HuH-7 (cell line): ENCODE measurements at places on chromosomes 5 and 9.

DNA sequence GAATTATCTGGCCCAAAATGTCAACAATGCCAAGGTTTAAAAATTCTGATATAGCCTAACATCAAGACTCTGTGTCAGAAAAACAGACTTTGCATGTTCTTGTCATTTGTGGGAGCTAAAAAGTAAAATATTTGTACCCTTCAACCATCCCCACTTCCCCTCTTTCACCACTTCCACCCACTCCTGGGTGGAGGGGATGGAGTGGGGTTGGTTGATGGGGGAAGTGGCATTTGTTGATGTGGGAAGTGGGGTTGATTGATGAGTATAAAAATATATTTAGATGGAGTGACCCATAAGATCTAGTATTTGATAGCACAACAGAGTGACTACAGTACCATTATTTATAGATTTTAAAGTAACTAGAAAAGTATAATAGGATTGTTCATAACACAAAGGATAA is 55.0 kb upstream of the C9orf72 start:
- no peak for DNase-seq

DNA sequence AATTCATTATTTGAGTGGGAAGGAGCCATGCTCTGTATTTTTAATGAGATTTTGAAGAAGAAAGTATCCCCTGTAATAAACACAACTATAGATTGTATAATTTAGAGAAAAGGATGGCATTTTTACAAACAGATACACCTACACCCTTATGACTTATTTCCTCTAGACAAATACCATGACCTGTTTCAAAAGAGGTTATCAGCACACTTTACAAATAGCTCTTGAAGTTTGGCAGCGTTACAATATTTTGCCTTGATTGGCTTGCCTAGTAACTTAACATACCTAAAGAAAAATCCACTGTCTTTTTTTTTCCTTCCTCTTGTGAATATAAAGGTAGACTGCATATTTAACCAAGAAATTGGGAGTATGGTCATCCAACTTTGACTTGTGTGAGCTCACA is 28.5 kb upstream of the CETN3 start:
- DNase-seq, result no peak

DNA sequence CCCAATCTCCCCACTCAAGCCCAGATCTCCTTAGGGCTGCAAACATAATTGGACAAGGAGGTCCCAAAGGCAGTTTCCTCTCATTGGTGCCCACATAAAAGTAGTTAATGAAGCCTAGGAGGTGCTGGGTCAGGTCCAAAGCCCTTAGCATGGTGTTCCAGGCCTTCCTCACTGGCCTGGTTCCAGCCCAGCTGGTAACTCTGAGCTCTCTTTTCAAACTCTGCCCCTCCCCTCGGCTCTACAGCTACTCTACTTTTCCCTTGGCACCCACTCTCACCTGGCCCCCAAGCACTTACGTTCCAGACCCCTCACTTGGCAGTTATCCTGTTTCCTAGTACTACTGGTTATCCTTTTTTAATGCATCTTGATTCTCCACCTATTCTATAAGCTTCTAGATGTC is 9.9 kb downstream of the SEPTIN8 start:
- DNase-seq, result no peak

DNA sequence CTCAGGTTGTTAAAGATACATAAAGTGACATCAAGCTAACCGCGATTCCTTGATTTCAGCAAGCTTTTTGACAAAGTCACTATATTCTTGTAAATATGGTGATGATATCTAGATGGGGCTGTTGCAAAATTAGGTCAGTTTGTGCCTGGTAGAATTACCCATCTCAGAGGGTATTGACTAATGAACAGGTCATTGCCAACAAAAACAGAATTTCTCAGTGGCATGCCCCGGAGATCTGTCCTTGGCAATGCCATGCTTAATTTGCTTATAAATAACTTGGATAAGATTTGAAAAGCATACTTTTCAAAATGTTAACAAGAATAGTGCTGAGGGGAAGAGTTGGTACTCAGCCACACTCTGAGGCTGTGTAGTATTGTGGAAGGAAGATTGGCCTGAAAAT is 783.3 kb upstream of the SEMA6A start:
- DNase-seq, result no peak

DNA sequence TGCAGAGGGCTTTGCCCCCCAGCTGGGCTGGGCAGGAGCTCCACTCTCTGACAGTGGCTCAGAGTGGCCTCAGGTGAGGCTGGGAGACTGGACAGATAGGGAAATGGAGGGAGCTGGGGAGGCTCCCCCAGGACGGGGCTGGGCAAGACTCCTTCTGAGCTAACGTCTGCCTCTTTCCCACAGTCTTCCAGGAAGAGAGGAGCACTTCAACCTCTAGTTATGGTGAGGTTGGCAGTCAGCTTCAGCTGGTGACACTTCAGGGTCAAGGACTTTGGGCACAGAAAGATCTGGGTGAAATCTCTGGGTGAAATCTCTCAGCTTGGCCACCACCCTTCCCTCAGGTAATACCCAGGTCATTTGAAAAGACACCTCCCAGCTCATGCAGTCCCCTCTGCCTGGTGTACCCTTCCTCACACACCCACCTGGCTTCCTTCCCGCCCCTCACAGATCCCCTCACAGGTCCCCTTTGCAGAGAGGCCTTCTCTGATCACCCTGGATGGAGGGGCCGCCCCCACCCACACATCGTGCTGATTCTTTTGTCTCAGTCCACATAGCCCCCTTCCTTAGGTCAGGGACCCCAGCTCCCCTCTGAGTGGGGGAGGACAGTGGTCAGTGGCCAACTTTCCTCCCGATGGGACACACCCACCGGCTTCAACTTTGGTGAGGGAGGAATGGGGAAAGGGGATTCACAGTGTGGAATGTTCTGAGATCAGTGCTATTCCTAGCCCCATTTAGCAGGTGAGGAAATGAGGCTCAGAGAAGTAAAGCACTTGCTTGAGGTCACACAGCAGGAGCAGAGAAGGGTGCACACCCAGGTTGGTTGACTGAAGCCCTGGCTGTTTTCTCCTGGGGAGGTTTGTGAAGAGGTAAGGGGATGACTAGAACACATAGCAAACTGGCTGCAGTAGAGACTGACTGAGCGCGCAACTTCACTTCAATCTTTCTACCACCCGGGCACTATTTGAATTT is 15.8 kb upstream of the NEURL1B start:
- no peak for DNase-seq

GRCh38 chr5:1168796-1169195 is 32.6 kb upstream of the SLC6A19 start:
- DNase-seq, result no peak

DNA sequence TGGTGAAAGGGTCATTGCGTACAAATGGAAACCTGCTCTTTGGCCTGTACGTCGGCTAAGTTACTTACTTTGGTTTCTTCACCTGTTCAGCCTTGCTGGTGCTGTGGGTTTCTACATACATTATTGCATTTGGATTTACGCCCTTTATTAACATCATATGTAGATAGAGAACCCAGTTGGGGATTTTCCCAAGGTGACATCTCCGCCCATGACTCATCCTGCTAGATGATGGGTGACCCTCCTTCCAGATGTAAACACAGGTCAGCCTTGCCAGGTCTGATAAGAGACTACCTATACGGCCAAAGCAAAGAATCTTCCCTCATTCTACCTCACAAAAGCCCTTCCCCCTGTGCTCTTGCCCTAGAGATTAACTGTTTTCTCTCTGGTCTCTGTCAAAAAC is 360.9 kb downstream of the KDM4C start:
- DNase-seq, result no peak

DNA sequence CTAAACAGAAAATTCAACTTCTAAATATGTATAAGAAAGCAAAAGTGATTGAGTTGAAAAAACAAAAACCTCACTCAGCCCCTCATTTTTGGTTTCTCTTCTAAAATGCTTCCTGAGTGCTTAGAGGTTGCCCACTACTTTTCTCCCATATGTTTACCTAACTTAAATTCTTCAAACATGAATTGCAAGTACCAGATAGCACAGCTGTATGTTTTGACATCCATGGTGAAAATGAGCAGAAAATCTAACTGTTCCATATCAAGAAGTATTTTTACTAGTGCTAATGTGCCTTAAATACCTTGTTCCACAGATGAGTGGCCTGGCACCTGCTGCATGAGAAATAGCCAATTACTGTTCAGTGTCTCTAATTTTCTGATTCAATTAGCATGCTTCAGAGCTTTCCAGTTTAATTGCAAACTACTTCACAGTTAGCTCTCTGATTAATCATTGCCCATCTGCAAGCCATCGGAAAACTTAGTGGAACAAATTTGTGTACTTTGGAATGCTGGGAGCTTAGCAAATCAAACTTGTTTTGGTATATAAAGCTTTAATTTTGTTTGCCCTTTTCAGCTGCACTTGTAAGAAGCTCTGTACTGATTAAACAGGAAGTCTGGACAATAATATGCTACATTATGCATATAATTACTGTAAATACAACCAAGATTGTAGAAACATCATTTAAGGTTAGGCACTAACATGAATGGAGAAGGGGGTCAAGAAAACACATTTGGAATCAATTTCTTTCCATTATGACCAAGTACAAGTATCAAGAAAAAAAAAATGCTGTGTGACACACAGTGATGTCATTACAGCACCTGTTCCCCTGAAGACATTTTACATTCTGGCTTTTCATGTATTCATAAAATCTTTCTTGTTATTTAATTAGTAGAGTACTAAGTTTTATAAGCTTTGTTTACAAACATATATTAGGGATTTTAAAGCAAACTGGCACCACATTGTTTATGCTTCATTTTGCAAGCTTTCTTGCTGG is 65.6 kb downstream of the POU5F2 start:
- DNase-seq, result no peak

- DNase-seq, result no peak
These were observed 252.1 kb downstream of the SMARCA2 start for GRCh38 chr9:2267181-2267745.

GRCh38 chr9:95725045-95725444 is 150.4 kb upstream of the ERCC6L2 start:
- no peak for DNase-seq

- DNase-seq, result no peak
These were observed 96.5 kb downstream of the JAKMIP2 start for GRCh38 chr5:147685993-147686392.

DNA sequence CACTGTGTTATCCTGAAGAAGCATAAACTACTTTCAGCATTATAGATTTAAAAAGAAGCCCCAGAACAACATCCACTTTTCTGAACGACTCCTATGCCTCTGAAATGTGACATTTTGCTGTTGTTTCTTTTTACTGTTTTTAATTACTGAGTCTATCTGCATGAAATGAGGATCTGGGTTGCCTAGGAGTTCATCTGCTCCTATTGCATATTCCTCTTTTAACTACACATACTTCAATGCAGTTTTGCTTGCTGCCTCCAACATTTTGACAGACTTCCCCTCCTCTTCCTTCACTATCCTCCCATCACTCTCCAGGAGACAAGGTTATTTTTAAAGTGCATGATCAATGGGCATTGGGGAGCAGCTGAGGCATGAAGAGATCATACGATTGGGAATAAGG is 164.5 kb downstream of the TMC1 start:
- DNase-seq, result no peak

DNA sequence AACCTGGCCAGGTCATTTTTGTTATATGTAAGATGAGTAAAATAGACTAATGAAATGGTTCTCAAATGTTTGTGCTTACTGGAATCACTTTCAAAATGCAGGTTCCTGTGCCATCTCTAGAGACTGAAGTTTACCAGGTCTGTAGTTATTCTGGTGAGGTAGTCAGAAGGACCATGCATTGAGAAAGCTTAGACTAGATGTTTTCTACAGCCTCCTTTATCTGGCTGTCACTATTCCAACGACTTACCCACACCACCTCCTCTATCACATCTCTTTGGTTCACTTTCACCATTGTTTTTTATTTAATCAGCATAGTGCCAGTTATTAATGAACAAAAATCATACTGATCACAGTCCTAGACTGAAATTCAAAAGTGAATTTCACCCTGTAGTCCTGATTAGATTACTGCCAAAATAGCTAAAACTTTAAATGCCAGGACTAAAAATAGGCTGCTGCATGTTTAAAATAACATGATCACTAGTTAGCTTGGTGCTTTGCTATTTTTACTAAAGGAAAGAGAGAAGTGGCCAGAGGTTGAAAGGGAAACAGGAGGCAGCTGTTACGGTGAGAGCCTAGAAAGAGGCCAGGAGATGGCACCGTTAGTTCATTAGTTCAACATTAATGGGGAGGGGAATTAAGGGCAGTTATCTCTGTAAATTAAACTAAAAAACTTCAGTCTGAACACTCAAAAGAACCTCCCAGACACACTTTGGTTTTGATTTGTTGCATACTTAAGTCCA is 13.9 kb upstream of the FNIP1 start:
- DNase-seq, result no peak

- DNase-seq, result no peak
These were observed 376.9 kb downstream of the SEMA5A start for GRCh38 chr5:9168791-9169556.

DNA sequence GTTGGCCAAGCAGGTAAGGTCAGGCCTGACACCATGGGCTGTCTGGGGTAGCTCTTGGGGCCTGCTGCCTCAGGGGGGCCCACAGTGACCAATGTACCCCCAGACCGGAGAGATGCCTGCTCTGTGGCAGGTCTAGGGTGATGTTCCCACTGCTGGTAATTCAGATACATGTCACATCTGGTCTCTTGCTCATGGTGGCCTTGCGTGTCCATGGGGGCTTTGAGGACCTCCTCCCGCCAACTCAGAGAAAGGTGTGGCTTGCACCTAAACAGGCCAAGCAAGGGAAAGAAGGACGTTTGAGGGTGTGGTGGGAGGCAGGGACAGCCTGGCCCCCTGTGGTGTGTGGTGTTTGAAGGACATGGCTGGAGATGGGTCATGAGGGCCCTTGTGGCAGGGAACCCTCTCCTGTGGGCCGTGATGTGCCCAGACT is 75.2 kb downstream of the PHF2 start:
- no peak for DNase-seq

- DNase-seq, result no peak
These were observed 297.6 kb downstream of the MAN2A1 start for GRCh38 chr5:109987355-109987754.

DNA sequence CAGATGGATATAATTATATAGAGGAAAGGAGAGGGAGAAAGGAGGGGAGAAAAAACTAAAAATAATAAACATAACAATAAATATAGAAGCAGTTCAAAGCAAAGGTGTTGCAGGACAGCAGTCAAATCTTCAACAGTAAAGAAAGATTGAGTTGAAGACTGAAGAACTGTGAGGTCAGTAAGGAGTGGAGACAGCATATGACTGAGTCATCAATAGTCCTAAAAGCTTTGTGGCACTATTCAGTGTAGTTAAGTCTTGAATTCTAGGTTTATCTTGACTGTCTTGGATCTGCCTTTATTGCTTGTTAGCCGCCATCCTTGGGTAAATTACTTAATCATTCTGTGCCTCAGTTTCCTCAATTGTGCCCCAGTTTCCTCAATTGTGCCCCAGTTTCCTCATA is 137.0 kb downstream of the MRPS30 start:
- no peak for DNase-seq

- no peak for DNase-seq
These were observed 109.7 kb upstream of the FER start for GRCh38 chr5:108638021-108638420.

- peak; percentile 57 for DNase-seq
These were observed at the start of gene ROR2 for GRCh38 chr9:91949946-91950664. Gene ROR2, minus strand, starts transcription at chr9:91950228.
